Gastroesophageal sphincter (tissue), 4 donors: ENCODE measurements at places on chromosomes 3 and 15.

- ATAC-seq = no peak
Observed at GRCh38 chr3:48112813-48113212, 75.4 kb downstream of the CDC25A start.

- ATAC-seq = no peak
Observed at GRCh38 chr3:16101295-16102186, 72.9 kb upstream of the GALNT15 start.

GRCh38 chr3:119018690-119019463, 15.8 kb downstream of the IGSF11 start:
- peak; percentile 37 for ATAC-seq

- ATAC-seq = no peak
Observed at GRCh38 chr3:109242187-109242523, 74.2 kb downstream of the DPPA2 start.

- no peak for ATAC-seq
Observed at GRCh38 chr3:94162700-94163099, 99.8 kb downstream of the NSUN3 start.

DNA sequence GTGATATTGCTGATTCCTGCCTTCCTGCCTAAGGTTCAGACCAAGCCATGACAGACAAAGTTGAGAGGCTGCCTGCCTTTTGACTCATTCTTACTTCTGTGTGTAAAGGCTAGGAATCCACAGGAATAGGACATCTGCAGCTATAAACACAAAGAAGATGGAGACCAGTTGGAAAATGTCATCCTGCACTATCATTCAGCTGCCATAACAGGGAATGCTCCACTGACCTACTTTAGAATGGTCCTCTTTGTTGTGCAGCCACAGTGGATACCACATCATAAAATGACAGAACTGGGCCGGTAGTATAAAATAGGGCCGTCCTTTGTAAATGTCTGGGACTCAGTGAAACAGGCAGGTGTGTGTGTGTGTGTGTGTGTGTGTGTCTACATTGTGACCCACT, 75.1 kb downstream of the STAC start:
- no peak for ATAC-seq

DNA sequence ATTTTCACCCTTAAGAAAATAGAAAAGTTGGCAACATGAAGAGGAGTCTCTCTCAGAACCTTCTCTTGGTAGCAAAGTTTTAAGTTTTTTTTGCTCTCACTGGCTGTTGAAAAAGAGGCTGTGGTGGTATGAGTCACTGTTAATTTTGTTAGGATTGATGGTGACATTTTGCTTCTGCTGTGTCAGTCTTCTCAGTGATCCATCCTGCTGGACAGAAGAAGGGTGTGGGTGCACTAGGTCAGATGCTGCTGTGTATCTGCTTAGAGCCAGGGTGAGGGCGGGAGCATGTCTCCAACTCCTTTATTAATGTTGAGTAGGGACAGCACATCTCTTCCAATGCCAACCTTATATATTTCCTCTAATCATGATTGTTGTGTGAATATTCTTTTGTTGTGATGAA, 369.5 kb downstream of the FEZF2 start:
- ATAC-seq = no peak

GRCh38 chr3:47573190-47574172, 5.2 kb downstream of the CSPG5 start:
- ATAC-seq = no peak

GRCh38 chr3:193909387-193909786, 226.6 kb upstream of the HES1 start:
- no peak for ATAC-seq
